ENCODE measurements at places on chromosomes 2 and 18.
A peak's percentile ranks its signal among the peaks of the same experiment; 100 is the strongest.

DNA sequence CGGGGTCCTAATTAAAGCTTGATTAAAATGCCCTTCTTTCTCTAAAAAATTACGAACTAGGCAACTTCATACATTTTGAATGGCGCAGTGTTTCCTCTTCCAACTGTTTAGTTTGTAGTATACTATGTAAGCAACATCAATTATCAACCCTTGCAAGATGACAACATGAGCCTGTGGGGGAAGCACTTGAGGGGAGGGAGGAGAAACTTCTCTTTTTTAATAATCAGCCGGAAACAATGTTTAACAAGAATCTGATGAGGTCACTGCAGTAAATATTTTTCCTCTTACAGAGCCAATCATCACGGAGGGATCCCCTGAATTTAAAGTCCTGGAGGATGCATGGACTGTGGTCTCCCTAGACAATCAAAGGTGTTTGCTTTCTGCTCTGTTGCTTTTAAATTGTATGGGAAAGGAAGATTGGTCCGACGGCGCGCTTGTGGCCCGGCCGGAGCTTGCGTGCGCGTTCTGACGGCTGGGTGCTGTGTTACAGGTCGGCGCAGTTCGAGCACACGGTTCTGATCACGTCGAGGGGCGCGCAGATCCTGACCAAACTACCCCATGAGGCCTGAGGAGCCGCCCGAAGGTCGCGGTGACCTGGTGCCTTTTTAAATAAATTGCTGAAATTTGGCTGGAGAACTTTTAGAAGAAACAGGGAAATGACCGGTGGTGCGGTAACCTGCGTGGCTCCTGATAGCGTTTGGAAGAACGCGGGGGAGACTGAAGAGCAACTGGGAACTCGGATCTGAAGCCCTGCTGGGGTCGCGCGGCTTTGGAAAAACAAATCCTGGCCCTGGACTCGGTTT, 5.3 kb upstream of the DLX1 start:
- peak; percentile 76 for DNase-seq

- DNase-seq: no peak
These were observed 222.3 kb downstream of the ZBTB7C start for GRCh38 chr18:48186861-48187260.

GRCh38 chr18:10094154-10094553, 180.3 kb downstream of the VAPA start:
- DNase-seq: no peak

GRCh38 chr2:172434821-172435605, 7.6 kb downstream of the ITGA6 start:
- DNase-seq: no peak

- DNase-seq: no peak
These were observed 30.1 kb upstream of the CEP68 start for GRCh38 chr2:65026154-65026553.

GRCh38 chr2:50575232-50575631, 456.7 kb downstream of the NRXN1 start:
- DNase-seq: peak; percentile 15

DNA sequence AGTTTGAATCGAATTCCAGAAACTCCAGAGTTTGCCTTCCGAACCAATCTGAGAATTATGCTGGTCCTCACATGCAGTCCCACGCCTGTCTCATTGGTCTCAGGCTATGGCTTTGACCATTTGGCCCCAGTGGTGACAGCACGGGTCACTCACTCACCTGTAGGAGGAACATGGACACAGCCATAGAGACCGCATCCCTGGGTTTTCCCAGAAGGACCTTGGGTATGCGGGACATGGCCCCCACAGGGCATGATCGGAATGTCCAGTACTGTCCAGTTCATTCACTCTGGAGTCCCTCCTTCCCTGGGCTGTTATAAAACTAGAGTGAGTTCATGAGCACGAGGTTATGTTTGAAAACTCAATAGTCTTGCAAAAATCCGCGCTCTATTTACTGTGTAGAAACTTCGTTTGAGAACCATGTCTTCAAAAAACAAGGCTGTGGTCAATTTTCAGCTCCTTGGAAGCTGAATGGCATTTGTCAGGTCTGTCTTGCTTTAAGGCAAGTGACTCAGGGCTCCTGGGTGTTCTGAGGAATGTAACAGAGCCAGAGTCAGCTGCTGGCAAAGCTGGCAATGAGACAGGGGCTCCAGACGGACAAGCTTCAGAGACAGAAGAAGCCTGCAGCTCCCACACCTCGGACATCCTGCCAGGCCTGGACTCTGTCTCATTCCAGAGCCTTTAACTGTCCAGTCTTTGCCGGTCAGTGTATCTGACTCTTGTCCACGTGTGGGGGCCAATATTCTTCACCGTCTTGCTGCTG, 86.7 kb upstream of the TMEM18 start:
- DNase-seq: peak; percentile 89

DNA sequence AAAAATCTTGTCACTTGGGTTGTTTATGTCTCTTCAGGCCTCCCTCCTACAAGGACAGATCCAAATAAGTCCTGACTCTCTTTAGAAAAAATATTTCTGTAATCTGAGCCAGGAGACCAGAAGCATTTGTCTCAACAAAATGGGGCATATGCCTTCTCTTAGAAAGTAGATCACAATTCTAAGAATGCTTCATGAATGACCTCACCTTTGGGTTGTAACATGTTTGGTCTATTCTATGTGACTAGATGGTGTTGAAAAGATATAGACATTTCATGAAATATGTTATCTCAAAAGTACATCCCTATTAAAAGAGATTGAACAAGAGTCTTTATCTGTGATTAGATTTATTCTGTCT, 159.0 kb upstream of the SETBP1 start:
- DNase-seq: no peak

DNA sequence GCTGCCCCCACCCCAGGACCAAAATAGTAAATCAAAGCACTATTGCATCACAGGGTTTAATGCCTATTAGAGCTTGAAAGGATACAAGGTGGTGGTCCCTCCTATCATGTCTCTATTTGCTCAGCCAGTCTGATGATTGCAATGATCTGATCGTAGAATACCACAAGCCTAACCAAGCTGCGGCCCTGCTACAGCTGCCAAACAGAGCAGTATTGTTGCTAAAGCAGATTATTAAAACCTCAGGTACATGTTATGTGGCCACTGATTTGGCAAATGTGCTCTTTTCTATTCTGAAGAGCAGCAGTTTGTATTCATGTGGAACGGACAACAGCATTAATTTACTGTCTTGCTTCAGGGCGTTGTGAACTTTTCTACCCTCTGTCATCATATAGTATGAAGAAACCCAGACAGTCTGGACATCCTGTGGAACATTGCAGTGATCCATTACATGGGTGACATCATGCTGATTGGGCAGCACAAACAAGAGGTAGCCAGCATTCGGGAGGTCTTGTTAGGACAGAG, 8.4 kb upstream of the VAPA start:
- no peak for DNase-seq

DNA sequence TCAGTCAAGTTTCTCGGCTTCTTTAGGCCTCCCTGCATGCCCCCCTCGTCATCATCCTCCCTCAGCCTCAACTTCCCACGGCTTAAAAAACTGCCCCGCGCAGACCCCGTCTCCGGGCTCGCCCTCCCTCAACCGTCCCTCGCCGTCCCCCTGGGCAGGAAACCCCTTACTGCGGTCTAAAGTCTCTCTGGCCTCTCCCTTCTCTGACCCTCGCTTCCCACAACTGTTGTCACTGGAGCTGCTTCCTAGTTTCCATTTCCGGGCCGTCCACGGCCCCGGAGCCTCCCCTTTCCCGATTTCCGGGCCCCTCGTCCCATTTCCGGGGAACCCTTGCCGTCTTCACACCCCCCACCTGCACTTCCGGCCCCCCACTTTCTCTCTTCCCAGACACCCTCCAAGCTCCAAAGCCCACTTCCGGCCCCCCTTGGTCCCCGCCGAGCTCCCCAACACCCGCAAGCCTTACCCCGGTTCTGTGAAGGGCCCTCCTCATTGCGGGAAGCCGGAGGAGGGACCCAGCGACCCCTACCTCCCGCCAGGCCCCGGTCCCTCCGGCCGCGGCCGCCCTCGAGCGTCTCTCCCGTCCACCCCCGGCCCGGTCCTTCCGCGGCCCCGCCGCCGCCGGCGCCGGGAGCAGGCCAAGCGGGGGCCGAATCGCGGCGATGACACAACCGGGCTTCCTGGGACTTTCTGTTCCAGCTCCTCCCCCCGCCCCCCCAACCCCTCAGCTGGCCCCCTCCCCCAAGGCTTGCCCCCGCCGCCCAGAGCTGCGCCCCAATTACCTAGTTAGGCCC, 513 bp downstream of the TRIP12 start:
- DNase-seq: peak; percentile 66

DNA sequence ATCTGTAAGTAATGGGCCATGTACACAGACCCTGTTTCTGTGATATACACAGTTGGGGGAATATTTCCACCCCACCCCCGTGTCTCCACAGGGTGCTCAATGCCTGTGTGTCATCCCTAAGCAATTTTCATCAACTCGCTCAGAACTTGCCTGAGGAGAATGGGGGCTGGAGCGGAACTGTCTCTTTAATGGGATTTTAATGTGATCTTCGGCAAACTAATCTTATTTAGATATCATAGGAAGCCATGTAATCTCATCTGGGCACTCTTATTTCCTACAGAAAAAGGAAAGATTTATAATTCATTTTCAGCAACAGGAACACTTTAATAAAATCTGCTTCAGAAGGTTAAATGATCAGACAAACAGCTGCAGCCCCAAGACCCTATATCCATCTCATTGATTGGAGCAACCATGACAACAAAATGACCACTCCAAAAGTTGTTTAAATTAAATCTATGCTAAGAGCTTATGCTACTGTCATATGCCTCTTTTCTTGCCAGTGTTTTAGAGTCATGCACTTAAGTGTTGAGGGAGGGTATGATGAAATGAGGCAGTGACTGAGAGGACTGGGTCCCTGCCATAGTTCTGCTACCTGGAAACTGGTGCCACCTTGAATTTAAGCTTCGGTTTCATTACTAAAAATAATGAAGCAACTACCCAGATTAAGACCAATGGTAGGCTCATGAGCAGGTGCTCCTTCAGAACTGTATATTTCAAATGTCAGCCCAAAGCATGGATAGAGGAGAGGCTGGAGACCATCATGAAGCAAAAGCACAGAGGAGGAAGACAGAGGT, 183.1 kb upstream of the DDX18 start:
- no peak for DNase-seq

- no peak for DNase-seq
These were observed 75.4 kb upstream of the PGAP1 start for GRCh38 chr2:197001921-197002320.

DNA sequence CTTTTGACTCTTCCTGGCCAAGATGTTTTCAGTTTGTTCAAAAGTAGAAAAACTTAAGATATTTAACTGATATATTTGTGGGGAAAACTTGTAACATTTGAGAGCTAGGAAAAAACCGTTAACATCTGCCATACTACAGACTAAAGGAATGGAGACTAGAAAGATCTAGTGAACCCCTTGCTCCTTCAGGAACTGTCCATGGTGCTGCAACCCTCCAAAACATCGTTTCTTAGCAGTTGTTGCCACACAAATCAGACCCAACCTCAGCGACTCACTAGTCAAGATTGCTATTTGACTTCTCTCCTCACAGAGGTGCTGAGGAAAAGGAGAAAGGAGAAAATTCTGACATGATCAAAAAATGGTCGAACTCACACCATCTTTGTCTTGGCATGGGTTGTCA, 393.8 kb upstream of the LYPD1 start:
- no peak for DNase-seq

DNA sequence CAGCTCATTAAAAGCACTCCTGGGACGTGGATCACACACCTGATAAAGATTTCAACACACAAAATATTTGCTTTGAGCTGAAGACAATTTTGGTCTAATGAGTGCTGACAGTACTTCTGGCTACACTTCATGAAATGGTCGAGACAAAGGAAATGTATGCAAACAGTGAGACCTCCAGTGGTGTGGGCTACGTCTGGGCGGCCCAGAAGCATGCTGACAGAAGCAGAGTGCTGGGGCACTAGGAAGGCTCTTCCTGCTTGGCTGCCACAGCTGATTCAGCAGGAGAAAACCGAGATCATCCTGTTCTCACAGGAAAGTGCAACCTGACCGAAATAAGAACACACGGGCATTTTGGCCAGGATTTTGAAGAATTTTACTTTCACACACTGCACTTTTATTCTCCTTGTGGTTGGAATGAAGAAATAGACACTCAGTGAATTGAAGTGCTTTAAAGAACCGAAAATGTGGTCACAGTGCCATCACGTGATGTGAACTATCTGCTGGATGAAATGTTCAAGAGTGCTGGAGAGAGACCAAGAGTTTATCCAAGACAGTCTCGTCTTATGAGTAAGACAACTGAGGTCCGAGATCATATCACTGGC, 149.5 kb downstream of the CCBE1 start:
- DNase-seq: no peak

GRCh38 chr2:36478332-36478738, 119.6 kb downstream of the FEZ2 start:
- DNase-seq: no peak

GRCh38 chr2:150859162-150859561, 371.7 kb upstream of the RND3 start:
- no peak for DNase-seq

DNA sequence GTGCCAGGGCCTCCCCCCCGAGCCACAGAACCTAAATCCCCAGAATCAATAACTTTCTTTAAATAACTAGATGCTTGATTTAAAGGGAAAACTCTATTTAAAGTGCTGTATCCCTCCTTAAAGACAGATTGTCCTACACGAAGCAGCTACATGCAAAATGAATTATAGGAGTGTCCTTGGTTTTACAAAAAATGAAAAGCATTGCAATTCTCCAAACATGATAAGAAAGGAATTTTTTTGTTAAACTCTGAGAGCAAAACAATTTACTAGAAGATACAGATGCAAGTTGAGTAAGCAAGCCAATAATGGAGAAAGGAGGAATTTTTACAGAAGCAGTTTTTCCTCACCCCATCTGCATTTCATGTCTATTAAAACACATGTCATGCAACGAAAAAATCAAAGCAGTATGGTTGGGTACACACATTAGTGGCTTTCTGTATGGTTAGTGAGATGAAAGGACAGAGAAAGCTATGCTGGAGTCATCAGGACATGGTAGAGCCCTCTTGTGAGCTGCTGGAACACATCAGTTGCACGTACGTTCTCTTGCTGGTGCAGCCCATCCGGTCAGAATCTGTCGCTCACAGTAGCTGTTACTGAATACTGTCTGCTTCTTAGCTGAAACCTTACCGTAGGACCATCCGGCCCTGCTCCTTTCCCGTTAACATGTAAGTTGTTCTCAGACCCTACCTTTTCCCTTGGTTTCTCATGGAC, 25.9 kb upstream of the STEAP3 start:
- no peak for DNase-seq

DNA sequence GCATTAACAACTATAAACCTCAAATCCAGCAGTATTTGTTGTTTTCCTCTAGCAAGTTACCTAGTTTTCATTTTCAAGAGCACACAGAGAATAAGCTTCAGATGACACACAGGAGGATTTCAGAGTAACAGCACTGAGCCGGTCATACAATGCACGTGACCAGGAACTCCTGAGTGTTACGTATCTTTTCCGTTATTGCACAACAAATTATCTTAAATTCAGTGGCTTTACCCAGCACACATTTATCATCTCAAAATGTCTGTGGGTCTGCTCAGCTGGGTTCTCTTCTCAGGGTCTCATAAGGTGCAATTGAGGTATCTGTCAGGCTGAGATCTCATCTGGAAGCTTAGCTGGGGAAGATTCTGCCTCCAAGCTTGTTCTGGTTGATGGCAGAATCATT, 379.5 kb upstream of the KLHL29 start:
- no peak for DNase-seq

- DNase-seq: no peak
These were observed 55.0 kb upstream of the MCFD2 start for GRCh38 chr2:46970334-46971288.

- DNase-seq: no peak
These were observed 806.8 kb downstream of the PLCL1 start for GRCh38 chr2:198611201-198611600.

- DNase-seq: no peak
These were observed 46.8 kb upstream of the NCK2 start for GRCh38 chr2:105697781-105698449.
